NCI-H1436 (cell line): ENCODE measurements at places on chromosomes 4 and X.

- DNase-seq = no peak
Observed at GRCh38 chrX:10387011-10387410, 230.2 kb downstream of the CLCN4 start.

DNA sequence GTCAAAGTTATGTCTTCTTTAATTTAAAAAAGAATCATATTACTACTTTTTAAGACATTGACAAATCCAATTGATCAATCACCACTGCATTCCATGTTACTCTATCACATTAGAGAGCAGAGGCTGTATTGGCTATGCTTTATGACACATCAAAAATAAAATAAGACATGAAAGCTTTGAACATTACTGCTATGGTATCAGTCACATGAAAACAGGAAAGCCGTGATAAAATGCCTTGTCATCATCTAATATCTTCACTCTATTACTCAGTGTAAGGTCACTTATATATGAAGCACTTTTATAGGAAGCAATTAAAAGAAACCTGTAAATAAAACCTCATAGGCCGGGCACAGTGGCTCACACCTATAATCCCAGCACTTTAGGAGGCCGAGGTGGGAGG is 27.7 kb upstream of the CEP135 start:
- DNase-seq = no peak

DNA sequence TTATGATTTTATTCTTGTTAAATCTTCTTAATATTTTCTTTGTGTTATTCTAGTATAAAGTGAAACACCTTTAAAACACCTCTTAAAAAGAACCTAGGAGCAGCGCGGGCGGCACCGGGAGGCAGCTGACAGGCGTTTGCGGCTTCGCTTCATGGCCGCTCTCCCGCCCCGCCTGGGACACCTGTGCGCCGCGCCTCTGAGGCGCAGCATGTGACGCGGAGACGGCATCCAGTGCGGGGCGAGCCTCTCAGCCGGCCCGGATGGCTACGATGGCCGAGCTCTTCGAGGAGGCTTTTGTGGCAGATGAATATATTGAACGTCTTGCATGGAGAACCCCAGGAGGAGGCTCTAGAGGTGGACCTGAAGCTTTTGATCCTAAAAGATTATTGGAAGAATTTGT is 1592.7 kb downstream of the TECRL start:
- DNase-seq = no peak

DNA sequence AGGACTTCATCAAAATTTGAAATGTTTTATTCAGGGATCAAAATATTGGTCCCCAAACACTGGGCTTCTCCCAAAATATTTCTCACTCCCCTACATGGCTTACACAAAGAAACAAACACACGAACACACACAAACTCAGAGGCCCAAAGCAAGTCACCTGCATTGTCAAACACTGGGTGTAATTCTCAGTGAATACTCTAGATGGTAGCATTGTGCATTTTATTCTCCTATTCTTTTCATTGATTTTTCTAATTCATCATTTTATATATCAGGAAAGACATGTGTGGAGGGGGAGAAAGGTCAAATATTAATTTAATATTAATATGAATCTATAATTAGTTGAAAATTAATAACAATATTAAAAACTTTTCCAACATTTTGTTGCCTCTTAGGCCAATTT is 72.3 kb upstream of the TNMD start:
- DNase-seq = no peak

- DNase-seq = no peak
Observed at GRCh38 chrX:131828482-131828881, 194.6 kb upstream of the STK26 start.

DNA sequence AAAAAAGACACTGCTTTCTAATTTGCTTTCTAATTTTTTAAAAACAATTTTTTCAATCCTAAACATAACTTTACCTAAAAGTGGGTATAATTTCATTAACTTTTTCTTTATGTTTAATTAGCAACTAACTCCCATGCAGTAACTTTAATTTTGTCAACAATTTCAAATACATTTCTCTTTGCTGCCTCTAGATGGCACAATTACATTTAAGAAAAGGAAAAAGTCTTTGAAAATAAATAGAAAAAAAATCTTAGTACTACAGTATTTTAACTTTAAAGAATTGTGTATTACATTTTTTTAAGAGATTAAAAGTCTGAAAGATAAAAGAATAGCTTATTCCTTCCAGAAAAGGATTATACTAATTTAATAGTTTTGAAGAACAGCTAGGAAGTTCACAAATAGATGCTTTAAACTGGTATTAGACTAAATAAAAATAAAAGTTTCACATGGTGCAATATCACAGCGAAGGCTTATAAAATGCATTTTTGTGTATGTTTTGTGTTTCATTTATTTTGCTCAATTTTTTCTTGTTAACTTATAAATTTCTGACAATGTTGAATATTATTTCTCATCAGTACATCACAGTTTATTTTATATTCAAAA is 105.1 kb downstream of the ADGRA3 start:
- no peak for DNase-seq

- no peak for DNase-seq
Observed at GRCh38 chrX:52422884-52423283, 54.1 kb downstream of the XAGE2 start.

GRCh38 chrX:119488749-119489148 is 20.5 kb downstream of the SLC25A5 start:
- peak; percentile 43 for DNase-seq

GRCh38 chrX:150954951-150955350 is 28.2 kb upstream of the HMGB3 start:
- DNase-seq = no peak

- no peak for DNase-seq
Observed at GRCh38 chr4:46836584-46836983, 72.5 kb downstream of the COX7B2 start.

- no peak for DNase-seq
Observed at GRCh38 chrX:63743596-63743995, 41.4 kb downstream of the ARHGEF9 start.

DNA sequence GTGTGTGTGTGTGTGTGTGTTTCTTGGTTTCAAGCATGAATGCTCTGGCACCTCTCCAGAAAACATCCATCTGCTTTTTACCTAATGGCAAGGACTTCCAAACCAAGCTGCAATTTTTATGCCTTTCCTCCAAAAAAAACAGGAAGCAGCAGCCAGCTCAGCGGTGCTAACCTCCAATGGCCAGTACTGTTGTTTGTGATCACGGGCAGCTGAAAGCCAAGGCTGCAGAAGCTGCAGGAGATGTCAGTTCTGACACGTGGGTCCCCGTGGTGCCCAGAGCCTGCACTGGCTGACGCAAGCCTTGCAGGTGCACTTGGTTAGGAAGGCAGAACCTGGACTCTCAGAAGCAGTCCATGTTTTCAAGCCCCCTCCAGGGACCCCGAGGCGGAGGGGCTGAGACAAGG is 313.6 kb upstream of the DDX53 start:
- peak; percentile 44 for DNase-seq

DNA sequence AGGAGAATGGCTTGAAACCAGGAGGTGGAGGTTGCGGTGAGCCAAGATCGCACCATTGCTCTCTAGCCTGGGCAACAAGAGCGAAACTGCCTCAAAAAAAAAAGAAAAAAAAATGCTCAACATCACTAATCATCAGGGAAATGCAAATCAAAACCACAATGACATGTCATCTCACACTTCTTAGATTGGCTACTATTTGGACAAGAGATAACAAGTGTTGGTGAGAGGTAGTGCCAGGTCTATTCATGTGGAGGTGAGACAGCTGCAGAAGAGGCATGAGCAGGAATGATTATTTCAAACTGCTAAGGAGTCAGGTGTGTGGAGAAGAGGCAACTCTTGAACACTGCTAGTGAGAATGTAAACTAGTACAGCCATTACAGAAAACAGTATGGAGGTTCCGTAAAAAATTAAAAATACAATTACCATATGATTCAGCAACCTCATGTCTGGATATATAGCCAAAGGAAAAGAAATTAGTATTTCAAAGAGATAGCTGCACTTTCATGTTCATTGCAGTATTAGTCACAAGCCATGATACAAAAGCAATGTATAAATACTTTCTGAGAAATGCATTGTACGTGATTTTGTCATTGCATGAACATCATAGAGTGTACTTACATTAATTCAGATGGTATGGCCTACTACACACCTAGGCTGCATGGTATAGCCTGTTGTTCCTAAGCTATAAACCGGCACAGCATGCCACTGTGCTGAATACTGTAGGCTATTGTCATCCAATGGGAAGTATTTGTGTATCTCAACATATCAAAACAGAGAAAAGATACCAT is 75.3 kb downstream of the TMEM144 start:
- DNase-seq = no peak

- no peak for DNase-seq
Observed at GRCh38 chrX:24332878-24333277, 19.0 kb upstream of the SUPT20HL2 start.

DNA sequence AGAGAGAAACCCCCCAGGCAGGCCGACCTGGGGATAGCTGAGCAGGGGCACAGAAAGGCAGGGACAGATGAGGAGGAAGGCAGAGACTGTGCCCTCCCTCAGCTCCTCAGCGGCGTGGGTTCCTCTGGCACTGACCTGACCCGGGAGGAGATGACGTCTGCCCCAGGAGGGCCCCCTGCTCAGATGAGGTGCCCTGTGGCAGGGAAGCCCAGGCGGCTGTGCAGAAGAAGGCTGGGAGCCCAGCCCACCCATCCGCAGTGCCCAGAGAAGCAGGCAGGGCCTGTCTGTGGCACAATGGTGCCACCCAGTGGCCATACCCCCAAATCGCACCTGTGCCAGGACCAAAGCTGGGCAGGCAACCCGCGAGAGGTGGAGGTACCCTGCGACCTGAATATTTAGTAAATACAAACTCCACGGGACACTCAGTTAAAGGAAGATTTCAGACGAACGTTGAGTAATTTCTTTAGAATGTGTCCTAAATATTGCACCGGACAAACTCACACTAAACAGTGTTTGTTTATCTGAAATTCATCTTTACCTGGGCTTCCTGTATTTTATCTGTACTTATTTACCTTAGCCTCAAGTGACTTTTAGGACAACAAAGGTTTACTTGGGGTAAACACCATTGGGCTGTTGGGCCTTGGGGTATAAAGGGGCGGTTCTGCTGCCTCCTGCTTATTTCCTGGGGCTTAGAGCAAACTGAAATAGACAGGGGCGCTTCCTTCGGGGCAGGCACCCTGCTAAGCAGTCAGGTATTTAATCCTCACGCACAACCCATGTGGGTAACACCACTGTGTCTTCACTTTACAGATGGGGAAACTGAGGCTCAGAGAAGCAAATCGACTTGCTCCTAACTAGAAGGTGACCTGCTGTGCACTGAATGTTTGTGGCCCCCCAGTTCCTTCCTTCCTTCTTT is 46.5 kb upstream of the HMX1 start:
- peak; percentile 2 for DNase-seq

- DNase-seq = no peak
Observed at GRCh38 chrX:102958794-102959193, 21.7 kb downstream of the RAB40AL start.

GRCh38 chr4:152045807-152046571 is 285.2 kb upstream of the GATB start:
- no peak for DNase-seq

- no peak for DNase-seq
Observed at GRCh38 chrX:73028876-73029275, 26.1 kb downstream of the PABPC1L2B start.

GRCh38 chr4:121934635-121935034 is 17.2 kb downstream of the TRPC3 start:
- DNase-seq = no peak

DNA sequence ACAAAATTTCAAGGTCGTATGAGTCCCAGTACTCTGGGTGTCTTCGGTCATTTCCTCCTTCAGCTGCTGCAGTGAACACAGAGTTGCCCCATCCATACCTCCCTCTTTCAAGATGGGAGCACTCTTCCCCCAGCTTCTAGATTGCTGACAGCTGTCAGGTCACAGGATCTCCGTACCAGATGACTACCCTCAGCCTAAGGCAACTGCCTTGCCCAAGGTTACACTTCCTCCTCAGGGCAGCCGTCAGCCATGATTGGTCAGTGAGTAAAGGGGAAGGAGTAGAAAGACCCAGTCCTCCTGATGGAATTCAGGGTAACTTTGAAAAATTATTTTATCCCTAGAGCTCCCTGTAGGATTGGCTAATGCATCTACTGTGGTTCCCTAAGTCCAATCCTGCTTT is 81.6 kb downstream of the NAF1 start:
- no peak for DNase-seq

DNA sequence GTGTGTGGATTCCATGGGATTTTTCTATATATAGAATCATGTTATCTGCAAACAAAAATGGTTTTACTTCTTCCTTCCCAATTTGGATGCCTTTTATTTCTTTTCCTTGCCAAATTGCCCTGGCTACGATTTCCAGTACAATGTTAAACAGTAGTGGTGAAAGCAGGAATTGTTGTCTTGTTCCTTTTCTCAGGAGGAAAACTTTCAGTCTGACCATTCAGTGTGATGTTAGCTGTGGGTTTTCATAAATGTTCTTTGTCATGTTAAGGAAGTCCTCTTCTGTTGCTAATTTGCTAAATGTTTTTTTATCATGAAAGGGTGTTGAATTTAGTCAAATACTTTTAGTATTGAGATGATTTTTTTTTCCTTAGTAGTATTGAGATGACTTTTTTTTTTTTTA is 10.9 kb downstream of the SAP30 start:
- no peak for DNase-seq

DNA sequence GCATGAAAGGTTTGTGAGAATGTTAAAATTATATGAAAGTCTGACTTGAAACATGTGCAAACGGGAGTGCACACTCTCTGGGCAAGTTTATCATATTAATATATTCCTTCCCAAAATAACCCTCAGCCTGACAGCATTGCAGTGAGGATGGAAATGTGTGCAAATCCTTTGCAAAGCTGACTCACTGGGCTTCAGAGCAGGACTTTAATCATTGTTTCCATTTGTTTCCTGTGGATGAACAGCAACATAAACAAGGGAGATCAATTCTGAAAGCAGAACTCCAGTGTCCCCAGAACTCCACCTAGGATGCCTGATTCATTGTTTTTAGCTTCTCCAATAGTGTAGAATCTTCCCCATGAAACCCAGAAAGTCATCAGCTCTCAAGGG is 32.9 kb downstream of the SLC2A9 start:
- no peak for DNase-seq

GRCh38 chrX:19593690-19594089 is 78.4 kb upstream of the MAP3K15 start:
- peak; percentile 15 for DNase-seq

DNA sequence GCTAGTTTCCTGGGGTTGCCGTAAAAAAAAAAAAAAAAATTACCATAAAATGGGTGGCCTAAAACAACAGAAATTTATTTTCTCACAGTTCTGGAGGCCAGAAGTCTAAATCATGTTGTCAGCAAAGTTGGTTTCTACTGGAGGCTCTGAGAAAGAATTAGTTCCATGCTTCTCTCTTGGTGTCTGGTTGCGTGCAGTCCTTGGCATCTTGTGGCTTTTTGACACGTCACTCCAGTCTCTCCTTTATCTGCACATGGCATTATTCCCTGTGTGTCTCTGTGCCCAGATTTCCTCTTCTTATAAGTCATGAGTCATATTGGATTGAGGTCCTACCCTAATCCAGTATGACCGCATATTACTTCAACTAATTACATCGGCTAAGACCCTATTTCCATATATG is 38.7 kb downstream of the SPATA4 start:
- no peak for DNase-seq

DNA sequence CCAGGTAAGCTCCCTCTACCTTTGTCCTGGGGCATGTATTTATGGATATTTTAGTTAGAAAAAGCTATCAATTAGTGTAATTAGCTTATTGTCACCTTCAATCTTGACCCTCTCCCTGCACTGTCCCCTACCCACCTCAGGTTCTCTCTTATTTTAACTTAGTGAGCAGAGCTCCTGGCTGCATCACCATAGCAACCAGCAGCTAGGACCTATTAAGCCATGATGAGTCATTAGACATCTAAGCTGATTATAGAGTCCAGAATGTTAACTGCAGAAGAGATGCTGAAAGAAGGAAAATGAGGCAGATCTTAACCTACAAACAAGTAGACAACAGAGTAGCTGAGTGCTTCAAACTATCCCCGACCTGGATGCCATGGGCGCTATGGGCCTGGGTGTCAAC is 36.6 kb downstream of the MAGEE2 start:
- no peak for DNase-seq
